ENCODE measurements at places on chromosomes 6 and 20.

DNA sequence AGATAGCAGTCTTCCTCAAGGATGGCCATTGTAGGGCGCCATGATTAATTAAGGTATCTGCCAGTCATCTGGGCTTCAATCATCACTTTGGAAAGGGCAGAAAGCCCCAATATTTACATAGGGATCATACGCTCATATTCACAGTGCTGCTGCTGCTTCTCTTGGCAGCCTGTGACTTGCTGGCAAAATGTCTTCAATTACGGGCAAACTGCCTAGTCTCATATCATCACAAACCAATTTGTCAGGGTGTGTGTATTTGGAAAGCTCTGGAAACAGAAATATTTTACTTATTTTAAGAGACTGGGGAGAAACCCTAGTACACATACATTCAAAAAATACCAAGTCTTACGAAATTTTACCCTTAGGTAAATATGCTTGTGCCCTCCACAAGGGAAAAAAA is 77.6 kb downstream of the SAMD5 start:
- no peak for DNase-seq

GRCh38 chr6:4805553-4806336 is 29.5 kb downstream of the CDYL start:
- DNase-seq = peak; percentile 15

- no peak for DNase-seq
Observed at GRCh38 chr20:2137552-2138201, 36.0 kb downstream of the STK35 start.

- DNase-seq = no peak
Observed at GRCh38 chr6:142613981-142614380, 312.2 kb downstream of the ADGRG6 start.

DNA sequence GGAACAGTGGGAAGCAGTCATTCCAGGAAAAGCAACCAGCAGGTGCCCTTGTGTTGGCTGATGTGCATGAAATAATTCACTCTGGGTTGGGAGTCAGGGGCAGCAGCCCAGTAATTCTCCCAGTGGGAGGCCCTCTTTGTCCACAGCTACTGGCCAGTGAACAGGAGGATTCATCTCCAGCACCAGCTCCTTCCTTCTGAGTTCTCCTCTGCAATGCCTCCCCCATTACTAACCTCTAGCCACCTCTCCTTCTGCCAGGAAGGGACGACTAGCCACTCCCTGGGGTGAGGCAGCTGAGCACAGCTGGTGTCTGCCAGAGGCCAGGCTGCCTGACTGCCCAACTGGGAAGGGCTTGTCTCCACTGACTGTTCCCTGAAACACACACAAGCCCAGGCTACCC is 12.5 kb upstream of the R3HDML start:
- no peak for DNase-seq

DNA sequence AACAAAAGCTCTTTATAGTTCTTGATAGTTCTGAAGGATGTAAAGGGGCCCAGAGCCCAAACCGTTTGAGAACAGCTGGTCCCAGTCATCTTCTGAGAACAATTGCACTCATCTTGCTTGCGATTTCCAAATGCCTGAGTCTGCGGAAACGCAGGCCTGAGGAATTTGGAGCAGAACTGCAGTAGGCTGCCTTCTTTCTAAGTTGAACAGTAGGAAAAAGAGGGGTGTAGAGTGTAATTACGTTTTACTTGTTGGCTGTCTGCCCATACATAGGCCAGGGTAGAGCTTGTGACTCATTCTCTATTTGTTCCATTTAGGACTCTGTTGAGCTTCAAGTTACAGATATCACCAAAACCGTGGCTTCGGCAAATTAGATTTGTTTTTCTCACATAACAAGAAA is 42.0 kb upstream of the KIF16B start:
- no peak for DNase-seq

- DNase-seq = no peak
Observed at GRCh38 chr6:140923048-140923447, 1209.7 kb upstream of the GJE1 start.

DNA sequence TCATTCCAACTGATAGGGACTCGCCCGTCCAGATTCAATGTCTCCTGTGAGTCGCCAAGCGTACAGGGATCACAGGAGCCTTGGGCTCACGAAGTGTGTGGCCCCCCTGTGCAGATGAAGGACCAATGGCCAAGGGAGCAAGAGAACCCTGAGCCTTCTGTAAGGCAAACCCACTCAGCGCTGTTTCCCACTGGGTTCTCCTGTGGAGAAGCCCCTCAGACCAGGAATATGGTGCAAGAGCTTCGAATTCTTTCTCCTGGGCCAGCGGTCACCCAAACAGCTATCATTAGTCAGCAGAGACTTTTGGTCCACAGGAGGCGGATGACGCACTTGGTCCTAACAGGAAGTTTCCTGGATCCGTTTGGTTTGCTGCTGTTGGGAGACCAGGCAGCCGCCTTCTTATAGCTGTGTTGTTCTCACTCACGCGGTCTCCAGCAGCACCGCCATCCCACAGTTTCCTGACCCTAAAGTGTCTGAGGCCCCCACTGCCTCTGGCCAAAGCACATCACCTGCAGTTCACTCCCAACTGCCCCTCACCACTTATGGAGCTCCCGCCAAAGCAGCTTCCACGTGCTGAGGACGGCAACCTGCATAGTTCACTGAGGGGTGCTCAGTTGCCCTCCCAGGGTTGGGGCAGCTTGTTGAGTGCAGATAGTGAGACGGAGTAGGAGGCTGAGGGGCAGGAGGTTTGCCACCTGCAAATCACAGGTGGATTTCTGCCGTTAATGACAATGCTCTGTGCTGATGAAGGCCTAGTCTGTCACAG is 268.6 kb downstream of the ERMARD start:
- DNase-seq = no peak

- DNase-seq = no peak
Observed at GRCh38 chr6:8180327-8181159, 78.2 kb upstream of the EEF1E1 start.

- DNase-seq = no peak
Observed at GRCh38 chr20:39070484-39071231, 108.5 kb downstream of the DHX35 start.

GRCh38 chr6:13988049-13988738 is 63.4 kb downstream of the RNF182 start:
- no peak for DNase-seq

- peak; percentile 90 for DNase-seq
Observed at GRCh38 chr6:158869826-158870648, 50.9 kb upstream of the EZR start.

DNA sequence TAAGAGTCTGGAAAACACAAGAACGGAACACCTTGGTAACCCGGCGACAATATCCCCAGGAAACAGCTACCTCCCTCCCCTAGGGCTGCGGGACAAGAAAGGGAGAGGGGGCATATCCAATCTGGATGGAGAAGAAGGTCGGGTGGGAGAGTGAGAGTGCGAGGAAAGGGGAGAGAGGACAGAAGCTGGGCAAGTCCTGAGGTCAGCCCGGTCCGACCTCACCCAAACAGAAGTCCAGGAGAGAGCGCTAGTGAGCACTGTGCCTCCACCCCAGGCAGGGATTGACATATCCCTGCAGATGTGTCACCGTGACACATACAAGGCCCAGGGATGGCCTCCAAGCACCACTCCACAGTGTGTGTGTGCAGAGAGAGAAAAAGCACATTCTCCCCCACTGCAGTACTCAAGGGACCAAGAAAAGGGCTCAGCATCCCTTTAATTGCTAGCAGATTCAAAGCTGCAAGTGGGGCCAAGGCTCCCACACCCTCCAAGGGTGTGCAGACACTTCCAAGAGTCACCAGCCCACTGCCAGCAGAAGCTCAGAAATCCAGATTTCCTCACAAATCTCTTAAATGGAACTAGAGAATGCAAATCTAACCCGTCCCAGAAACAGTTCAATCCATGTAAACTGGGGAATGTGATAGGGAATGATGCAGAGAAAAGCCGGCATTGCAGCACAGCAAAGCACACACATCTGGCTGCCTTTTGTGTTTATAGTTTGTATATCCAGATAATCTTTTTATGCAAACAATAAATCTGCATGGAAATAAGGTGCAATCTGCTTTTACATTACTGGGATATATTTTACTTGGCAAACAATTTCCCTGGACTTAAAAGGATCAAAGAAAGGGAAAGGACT is 3.1 kb downstream of the PXDC1 start:
- peak; percentile 53 for DNase-seq

GRCh38 chr20:23971310-23971709 is 17.3 kb downstream of the GGTLC1 start:
- no peak for DNase-seq

- no peak for DNase-seq
Observed at GRCh38 chr20:51493346-51493791, 49.1 kb downstream of the NFATC2 start.

- no peak for DNase-seq
Observed at GRCh38 chr6:45398075-45398813, 20.5 kb upstream of the SUPT3H start.

DNA sequence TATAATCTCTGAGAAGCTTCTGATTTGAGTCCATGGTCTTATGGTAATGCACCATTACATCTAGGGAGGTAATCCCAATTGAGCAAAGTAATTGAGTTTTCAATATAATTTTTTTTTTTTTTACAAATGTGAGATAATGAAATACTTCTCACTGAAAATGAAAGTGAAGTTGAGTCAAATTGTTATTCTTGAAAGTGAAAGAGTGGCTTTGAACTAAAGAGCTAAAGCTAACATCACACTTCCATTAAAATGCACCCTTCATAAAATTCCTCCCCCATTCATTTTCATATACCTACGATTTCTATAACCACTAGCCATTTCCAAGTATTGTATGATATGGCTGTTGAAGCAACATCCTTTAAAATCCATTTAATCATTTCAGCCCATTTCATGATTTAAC is 149.1 kb upstream of the IMPG1 start:
- DNase-seq = no peak

DNA sequence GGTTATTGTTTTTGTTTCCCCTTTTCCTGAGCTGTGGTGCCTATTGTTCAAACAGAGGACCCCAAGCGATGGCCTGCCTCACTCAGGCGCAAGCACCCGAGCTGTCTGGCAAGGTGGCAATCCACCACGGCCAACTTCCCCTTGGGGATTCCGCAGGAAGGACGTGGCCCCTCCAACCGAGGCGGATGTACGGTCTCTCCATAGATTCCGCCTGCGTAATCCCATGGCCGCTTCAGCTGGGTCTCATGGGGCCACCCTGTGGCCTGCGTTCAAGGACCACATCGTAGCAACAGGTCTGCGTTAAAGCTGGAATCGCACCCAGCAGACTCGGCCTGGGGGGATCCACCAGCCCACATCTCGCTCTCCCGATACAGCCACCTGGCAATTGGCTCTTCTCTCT is 79.9 kb downstream of the CEBPB start:
- DNase-seq = no peak

DNA sequence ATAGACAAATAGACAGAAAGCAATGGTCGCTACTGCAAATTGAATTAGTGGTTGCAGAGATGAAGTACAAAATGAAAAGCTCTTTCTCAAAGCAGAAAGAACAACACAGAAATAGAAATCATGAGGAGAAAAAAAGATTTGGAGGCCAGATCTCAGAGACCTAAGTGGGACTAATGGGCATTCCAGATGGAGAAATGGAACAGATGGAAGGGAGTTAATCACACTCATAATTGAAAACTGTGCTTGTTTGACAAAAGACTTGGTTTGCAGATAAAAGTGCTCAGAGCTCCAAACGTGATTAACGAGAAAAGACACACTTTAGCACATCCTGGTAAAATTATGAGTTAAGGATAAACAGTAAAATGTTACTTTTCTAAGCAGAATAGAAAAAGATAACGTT is 58.1 kb upstream of the SNRPB2 start:
- no peak for DNase-seq

DNA sequence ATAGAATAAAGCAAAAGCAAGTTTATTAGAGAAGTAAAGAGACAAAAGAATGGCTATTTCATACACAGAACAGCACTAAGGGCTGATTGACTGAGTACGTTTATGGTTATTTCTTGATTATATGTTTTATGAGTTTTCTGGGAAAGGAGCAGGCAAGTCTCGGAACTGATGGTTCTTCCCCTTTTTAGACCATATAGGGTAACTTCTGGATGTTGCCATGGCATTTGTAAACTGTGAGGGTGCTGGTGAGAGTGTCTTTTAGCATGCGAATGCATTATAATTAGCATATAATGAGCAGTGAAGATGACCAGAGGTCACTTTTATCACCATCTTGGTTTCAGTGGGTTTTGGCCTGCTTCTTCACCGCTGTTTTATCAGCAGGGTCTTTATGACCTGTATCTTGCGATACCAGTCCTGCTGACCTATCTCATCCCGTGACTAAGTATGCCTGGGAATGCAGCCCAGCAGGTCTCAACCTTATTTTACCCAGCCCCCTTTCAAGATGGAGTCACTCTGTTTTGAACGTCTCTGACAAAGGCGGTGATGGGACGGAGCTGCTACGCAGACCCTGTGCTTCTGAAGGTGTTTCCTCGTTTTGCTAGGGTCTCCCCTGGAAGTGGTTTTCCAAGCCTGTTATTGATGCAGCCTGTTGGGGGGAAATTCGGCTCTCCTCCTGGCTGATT is 45.4 kb upstream of the BMP6 start:
- no peak for DNase-seq
